ENCODE measurements at places on chromosomes 5 and 9.

DNA sequence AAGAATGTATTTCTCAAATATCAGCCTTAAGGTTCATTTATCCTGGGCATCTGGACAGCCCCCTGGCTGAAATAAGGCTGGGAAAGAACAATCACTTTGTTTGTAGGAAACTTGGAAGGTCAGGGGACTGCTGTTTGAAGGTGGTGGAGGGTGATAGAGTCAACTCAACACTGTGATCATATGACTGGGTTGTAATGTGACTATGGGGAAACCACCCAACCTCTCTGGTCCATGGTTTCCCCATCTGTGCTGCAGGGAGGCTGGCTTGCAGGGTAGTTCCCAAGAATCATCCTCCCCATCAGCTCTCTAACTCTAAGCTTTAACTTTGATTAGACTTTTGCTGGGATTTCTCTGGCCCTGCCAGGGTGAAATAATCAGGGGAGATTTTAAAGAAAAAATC lies 10.0 kb downstream of the INSYN2B start:
- no peak for DNase-seq

GRCh38 chr9:71073494-71073893 lies 47.9 kb downstream of the TRPM3 start:
- DNase-seq, result no peak

GRCh38 chr9:116701940-116702642 lies 15.0 kb downstream of the TRIM32 start:
- no peak for DNase-seq

GRCh38 chr9:126334721-126335621 lies 8.3 kb downstream of the MVB12B start:
- no peak for DNase-seq

- no peak for DNase-seq
These were observed 53.5 kb downstream of the DNAJC21 start for GRCh38 chr5:34982823-34983222.

DNA sequence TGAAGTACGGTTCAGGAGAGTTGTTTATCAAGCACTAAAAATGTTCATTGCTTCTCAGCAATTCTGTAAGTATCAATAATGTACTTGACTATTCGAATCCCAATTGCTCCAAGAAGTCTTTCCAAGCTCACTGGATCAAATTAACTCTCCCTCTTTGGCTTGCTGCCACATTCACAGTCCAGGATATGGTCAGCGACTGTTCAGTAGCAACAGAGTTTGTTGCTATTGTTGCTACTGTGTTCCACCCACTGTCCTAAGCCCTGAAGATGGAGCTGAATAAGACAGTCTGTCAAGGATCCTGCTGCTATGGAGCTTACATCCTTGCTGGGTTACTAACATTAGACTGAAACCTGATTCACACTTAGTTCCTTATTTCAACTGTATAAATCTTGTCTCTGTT lies 110.8 kb downstream of the FGF10 start:
- DNase-seq, result no peak

- no peak for DNase-seq
These were observed 2.3 kb downstream of the ZFAND5 start for GRCh38 chr9:72362680-72363139.

DNA sequence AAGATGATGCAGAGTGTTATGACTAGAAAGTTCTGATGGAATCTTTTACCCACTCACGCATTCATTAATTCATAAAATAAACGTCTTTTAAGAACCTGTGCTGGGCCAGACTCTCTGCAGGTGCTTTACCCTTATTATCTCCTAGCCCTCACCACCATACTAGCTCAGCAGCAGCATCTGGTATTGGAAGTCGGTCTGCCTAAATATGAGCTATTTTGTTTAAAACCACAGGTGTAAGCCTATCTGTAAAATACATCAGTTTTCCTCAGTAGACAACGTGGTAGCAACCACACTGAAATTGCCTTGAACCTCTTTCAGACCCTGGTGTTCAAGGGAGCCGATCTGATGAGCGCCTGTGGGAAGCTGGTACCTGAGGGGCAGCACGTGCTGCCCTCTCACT lies 69.4 kb downstream of the PPIC start:
- no peak for DNase-seq

DNA sequence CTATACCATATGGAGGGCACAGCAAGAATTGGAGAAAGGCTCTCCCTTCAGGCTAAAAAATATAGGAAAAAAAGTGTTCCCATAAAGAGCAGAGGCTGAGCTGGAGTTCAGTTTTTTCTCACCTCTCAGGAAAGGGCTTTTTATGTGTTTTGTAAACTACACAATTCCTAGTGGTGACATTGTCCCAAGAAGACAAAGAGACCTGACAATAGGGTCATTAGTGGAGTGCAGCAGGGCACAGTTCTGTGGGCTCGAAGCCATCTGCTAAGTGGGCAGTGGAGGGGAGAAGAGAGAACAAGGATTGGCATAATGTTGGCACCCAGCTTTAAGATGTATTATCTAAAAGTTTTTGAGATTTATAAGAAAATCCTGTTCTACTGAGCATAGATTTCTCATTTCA lies 162.5 kb downstream of the HCN1 start:
- no peak for DNase-seq

Measured in T-helper 17 cell (primary cell).